H1 (cell line): ENCODE measurements at places on chromosomes 11 and 22. TPM values are rescaled to one million over a fixed set of nuclear protein-coding genes. Genes with fewer than 3 reads are reported as not detected.
A peak's percentile ranks its signal among the peaks of the same experiment; 100 is the strongest.

DNA sequence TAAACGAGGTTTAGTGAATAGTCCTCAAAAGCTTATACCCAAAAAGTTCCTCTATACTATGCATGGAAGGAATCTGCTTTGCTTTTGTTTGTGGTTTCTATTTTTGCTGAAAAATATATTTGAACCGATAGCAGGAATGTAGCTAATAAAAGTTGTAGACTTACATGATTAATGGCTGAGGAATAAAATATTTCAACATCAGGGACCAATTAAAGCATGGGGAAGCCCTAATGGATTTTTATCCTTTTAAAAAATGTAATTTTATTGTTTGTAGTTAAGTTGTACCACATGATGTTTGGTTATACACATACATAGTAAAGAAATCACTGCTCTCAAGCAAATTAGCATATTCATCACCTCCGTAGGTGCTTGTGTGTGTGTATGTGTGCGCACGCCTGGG, 295.3 kb upstream of the CNTN5 start:
- H3K4me3 ChIP-seq, result no peak overlapping the region
- no peak overlapping the region for H3K27ac ChIP-seq
- DNase-seq, result no peak
- no peaks in the 10 kb centered on the region for H3K4me1 ChIP-seq

GRCh38 chr11:45180848-45181192, 34.4 kb downstream of the PRDM11 start:
- DNase-seq, result no peak
- H3K27ac ChIP-seq, result no peak overlapping the region; the same call in 1 of the 2 replicates
- no peaks in the 10 kb centered on the region for H3K36me3 ChIP-seq
- H3K27me3 ChIP-seq, result no peaks in the 10 kb centered on the region

- H3K27me3 ChIP-seq, result no peaks in the 10 kb centered on the region
- no peak overlapping the region for H3K4me3 ChIP-seq
- H3K36me3 ChIP-seq, result no peaks in the 10 kb centered on the region
- no peaks in the 10 kb centered on the region; the same call in 1 of the 2 replicates for H3K4me1 ChIP-seq
- no peak overlapping the region for H3K27ac ChIP-seq
Measured at GRCh38 chr11:132644520-132645239, 887.6 kb downstream of the OPCML start.

- H3K27me3 ChIP-seq, result no peaks in the 10 kb centered on the region
- DNase-seq, result no peak
- H3K27ac ChIP-seq, result no peak overlapping the region
Measured at GRCh38 chr11:11640996-11641395, 19.2 kb upstream of the GALNT18 start.

GRCh38 chr11:121688055-121688491, 235.3 kb upstream of the SORL1-AS1 start:
- DNase-seq, result no peak
- H3K27me3 ChIP-seq, result no peaks in the 10 kb centered on the region
- H3K4me1 ChIP-seq, result peaks cover 9% of the 10 kb centered on the region
- H3K36me3 ChIP-seq, result no peaks in the 10 kb centered on the region

GRCh38 chr22:39013942-39014722, at the start of gene APOBEC3C:
TSS of gene APOBEC3C (plus strand) at chr22:39014257. CDS start at chr22:39014363, 106 bp downstream.
- no peaks in the 10 kb centered on the region; the same call in 1 of the 2 replicates for H3K36me3 ChIP-seq
- no peak within 1 kb of the TSS; the same call in 1 of the 2 replicates for H3K27ac ChIP-seq
- peaks cover 17% of the 10 kb centered on the region for H3K4me1 ChIP-seq
- no peaks in the 10 kb centered on the region for H3K27me3 ChIP-seq
- DNase-seq, result no peak

GRCh38 chr11:1104411-1105182, 29.9 kb downstream of the MUC2 start:
- no peak for DNase-seq
- no peaks in the 10 kb centered on the region for H3K27me3 ChIP-seq
- H3K36me3 ChIP-seq, result no peaks in the 10 kb centered on the region
- H3K27ac ChIP-seq, result no peak overlapping the region
- no peak overlapping the region for H3K4me3 ChIP-seq
- no peaks in the 10 kb centered on the region for H3K4me1 ChIP-seq

DNA sequence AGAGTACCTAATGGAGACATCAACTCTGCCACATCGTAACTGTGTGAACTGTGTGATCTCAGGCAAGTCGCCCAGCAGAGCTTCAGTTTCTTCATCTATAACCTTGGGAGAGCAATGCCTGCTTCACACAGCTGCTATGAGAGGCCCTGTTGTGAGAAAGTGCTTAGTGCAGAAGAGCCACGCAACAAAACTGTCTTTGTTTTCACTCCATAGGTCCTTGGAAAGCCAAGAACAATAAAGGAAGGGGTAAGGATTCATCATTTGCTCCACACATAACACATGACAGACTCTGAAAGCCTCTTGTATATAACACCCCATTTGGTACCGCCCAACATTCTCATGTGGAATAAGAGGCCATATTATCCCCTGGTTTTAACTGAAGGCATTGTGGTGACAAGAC, 231.9 kb upstream of the ISX start:
- H3K36me3 ChIP-seq, result no peaks in the 10 kb centered on the region
- no peaks in the 10 kb centered on the region for H3K27me3 ChIP-seq
- H3K4me1 ChIP-seq, result no peaks in the 10 kb centered on the region
- no peak overlapping the region for H3K27ac ChIP-seq
- H3K4me3 ChIP-seq, result no peak overlapping the region
- DNase-seq, result no peak

DNA sequence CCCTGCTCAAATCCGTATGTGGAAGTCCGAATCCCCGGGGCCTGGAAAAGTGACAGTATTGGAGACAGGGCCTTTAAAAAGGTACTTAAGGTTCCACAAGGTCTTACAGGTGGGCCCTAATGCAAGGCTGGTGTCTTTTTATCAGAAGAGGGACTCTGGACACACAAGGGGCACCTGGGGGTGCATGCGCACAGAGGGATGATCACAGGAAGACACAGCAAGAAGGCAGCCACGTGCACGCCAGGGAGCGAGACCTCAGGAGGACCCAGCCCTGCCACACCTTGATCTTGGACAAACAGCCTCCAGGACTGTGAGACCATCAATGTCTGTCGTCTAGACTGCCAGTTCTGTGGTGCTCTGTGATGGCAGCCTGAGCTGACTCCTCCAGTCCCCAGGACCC, 96.5 kb downstream of the SHANK2 start:
- DNase-seq, result no peak
- H3K4me3 ChIP-seq, result no peak overlapping the region
- no peaks in the 10 kb centered on the region for H3K27me3 ChIP-seq
- H3K27ac ChIP-seq, result no peak overlapping the region

DNA sequence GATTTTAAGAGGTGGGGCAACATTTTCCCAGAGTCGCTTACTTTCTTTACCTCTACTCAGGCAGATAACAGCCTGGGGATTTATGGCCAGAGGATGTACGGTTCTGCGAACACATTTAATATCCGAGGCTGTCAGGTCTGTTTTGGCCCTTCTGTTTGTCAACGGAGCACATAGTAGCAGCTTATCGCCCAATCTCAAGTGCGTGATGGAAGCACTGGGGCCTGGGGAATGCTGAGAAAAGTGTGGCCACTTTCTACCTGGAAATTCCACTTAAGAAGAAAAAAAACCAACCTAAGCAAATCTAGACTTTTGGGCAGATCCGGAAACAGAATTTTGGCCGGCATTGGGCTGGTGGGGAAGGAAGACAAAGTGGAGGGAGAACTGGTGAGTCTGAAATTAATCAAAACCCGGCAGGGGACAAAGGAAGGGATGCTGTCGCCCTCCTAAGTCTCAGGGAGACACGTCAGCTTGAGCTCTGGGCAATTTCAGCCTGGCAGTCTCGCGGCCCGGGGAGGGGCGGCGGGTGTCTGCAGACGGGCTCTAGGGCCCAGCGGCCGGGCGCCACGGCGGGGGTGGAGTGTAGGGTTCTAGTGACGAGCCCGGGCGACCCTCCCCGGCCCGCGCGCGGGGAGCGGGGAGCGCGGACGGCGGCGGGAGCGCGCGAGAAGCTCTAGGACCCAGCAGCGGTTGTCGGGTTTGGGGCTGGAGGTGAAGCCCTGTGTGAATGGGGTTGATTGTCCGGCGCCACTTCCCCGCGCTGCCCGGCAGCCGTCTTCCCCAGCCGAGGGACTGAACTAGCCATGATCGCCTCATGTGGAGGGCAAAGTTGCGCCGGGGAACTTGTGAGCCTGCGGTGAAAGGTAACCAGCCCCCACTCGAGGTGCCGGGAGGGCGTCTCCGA, at the start of gene AMOTL1:
Gene AMOTL1, plus strand, starts transcription at position 656 of the 901 bp plus-strand sequence. Its CDS starts 156 bp downstream, at position 812.
- H3K36me3 ChIP-seq, result no peaks in the 10 kb centered on the region
- DNase-seq, result peak; percentile 61
- H3K4me3 ChIP-seq, result peak within 1 kb of the TSS; percentile 79
- H3K27ac ChIP-seq, result no peak within 1 kb of the TSS
- peaks cover 42% of the 10 kb centered on the region for H3K27me3 ChIP-seq

GRCh38 chr22:41772198-41772597, 28.3 kb upstream of the CCDC134 start:
- no peak overlapping the region for H3K4me3 ChIP-seq
- no peaks in the 10 kb centered on the region for H3K36me3 ChIP-seq
- no peaks in the 10 kb centered on the region; the same call in 1 of the 2 replicates for H3K27me3 ChIP-seq

- H3K4me3 ChIP-seq, result peak overlapping the region; percentile 64
- peaks cover 3% of the 10 kb centered on the region for H3K4me1 ChIP-seq
Measured at GRCh38 chr22:23856721-23857605, 712 bp upstream of the SLC2A11 start.

GRCh38 chr11:118008271-118008911, 22.2 kb downstream of the IL10RA start:
- no peaks in the 10 kb centered on the region for H3K36me3 ChIP-seq
- no peak overlapping the region for H3K4me3 ChIP-seq
- no peak for DNase-seq
- no peaks in the 10 kb centered on the region for H3K4me1 ChIP-seq
- no peak overlapping the region for H3K27ac ChIP-seq

DNA sequence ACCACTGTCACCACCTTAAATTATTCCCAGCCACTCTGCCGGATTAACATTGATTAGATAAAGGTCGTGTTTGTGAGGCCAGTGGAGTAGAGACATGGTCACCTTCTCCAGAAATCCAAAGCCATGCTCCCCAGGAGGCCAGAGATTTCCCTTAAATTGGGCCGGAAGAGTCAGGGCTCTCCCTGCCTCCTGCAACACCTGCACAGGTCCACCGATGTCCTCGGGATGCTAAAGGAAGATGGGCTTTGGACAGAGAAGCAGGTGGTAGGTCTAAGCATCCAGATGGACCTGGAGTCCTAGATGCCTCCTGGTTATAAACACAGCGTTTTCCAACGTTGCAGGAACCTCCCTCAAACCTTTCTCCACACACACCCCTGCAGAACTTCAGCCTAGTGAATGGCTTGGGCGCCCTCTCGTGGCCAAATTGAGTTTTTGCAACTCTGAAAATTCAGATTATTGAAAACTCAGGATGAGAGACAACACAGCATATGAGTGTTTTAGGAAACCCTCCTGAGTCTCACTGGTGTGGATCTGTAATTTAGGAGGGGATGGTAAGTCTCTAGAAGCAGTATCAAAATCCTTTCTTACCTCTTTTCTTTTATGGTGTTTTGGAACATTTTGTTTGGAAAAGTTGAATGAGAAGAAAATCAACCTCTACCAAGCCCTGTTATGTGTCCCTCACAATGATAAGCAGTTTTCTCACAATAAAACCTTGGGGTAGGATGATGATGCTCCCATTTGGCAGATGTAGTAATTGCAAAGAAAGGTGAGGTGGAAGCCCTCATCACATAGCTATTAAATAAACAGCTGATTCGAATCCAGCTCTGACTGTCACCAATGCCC, 109.6 kb downstream of the RRAS2 start:
- DNase-seq, result peak; percentile 80
- H3K36me3 ChIP-seq, result no peaks in the 10 kb centered on the region
- no peaks in the 10 kb centered on the region for H3K27me3 ChIP-seq
- no peak overlapping the region for H3K27ac ChIP-seq
- H3K4me3 ChIP-seq, result no peak overlapping the region

DNA sequence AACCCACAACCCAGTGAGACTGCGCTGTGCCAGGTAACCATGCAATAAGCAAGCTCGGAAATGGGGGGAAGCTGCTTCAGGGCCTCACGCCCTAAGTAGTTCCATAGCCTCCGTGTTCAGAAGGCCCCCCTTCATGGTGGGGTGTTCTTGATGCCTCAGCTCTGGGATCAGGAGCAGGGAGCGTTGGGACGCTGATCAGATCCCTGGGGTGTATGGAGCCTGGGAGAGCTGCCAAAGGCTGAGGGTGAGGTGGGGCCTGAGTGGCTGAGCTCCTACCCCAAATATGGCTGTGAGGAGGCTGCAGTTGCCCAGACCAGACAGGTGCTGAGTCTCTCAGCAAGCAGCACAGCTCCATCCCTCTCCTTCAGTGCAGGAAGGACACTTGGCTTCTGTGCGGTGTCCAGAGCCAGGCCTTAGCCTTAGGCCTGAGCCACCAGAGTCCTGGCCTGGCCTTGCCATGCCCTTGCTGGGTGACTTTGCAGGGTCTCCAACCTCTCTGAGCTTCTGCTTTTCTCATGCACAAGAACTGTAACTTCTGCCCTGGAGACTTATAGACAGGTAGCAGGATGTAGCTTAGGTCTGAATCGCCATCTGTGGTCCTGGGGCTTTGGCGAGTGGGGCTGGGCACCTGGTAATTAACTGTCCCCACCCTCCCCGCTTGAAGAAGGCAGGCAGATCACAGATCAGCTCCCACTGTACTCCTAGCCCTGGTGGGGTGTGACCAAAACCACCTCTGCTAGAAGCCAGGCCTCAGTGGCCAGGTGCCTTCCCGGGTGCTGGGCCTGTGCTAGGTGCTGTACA, 5.3 kb downstream of the MMP11 start:
- peaks cover 13% of the 10 kb centered on the region; the same call in 1 of the 2 replicates for H3K27me3 ChIP-seq
- H3K4me3 ChIP-seq, result no peak overlapping the region
- no peak overlapping the region for H3K27ac ChIP-seq
- no peak for DNase-seq

- no peaks in the 10 kb centered on the region for H3K4me1 ChIP-seq
- no peaks in the 10 kb centered on the region for H3K27me3 ChIP-seq
- H3K36me3 ChIP-seq, result no peaks in the 10 kb centered on the region
- H3K27ac ChIP-seq, result no peak overlapping the region
- DNase-seq, result no peak
- H3K4me3 ChIP-seq, result no peak overlapping the region
Measured at GRCh38 chr22:47375621-47376321, 613.3 kb downstream of the TBC1D22A start.

DNA sequence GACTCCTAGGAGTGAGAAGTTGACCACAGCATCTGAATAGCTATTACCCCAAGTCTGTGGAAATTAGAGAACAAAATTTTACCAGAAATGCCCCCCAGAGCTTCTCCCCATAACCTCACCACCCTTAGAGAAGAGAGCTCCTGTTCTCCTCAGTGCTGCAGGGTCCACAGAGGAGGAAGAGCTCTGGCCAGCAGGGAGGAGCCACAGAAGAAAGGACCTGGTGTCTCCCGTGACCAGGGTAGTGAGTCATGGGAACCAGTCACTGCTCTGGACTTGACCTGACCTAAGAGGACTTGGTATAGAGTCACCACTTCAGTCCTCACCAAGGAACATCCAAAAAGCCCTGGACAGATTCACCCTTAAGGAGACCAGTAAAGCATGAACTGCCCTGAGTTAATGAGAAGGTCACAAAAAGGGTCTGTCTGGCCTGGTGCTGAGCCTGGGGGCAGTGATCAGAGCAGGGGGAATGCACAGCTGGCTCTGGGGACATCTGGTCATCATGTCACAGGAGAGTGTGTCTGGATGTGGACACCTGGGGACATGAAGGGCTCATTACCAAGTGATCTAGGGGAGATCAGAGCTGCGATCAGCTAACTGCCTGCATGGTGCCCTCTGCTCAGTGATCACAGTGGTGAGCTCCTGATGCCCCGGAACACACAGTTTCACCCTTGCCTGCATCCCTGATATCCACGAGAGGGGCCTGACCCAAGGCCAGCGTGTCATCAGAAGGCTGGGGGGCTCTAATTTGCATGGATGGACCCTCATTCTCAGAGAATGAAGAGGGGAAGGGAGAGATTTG, 103.3 kb upstream of the TOP3B start:
- no peak for DNase-seq
- no peak overlapping the region for H3K4me3 ChIP-seq
- no peaks in the 10 kb centered on the region for H3K4me1 ChIP-seq

The MFNG gene
- total RNA-seq, result 1.7 and 1.8 TPM in 2 replicates

The PVALB gene
- total RNA-seq, result 1.7 and 3.2 TPM in 2 replicates

The MRGPRE gene
- not detected in 2 replicates for total RNA-seq

The CNGA4 gene
- total RNA-seq, result 0.33 TPM in 1 of 2 replicates, not detected in the other

The MS4A4A gene
- not detected in 2 replicates for total RNA-seq

The PRR14L gene
- total RNA-seq, result 98.6 and 110 TPM in 2 replicates
